Uterine smooth muscle cell (primary cell): ENCODE measurements at places on chromosomes 6 and 20. TPM values are rescaled to one million over a fixed set of nuclear protein-coding genes. Genes with fewer than 3 reads are reported as not detected.

CLIC5 gene
- not detected in 2 replicates for total RNA-seq

HTR1B gene
- total RNA-seq, result not detected in 2 replicates

FAM83C gene
- not detected in 2 replicates for total RNA-seq

TCF15 gene
- total RNA-seq, result not detected in 2 replicates
